ENCODE measurements at places on chromosomes 1 and 21.

DNA sequence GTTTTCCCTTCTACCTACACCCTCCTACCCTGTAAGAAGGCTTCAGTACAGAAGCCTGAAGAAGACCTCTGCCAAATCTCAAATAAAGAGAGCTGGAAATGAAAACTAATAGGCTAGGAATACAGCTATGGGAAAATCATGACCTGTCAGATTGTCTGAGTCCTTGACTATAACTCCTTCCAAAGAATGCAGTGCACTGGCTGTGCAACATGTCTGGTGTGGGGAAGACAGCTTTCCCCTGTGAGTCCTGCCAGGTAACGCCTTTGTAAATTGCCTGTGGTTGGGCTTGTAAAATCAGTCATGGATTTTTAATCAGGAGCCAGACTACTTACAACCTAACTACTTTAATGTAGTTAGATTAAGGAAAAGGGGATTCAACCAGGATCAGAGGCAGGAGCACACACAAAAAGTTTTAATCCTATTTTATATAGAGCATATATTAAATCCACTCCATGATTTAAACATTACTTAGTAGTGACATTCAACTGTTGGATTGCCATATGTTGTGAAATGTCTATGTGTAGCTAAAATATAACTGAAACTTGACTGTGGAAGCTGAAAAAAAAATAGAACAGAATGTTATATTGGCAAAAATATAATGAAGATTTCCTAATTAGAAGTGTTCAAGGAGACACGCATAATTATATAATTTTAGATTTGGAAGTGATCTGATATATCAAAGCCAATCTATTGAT, 1667.8 kb downstream of the KCNT2 start:
- DNase-seq, result no peak

- no peak for DNase-seq
Measured at GRCh38 chr1:36994868-36995267, 39.4 kb downstream of the GRIK3 start.

DNA sequence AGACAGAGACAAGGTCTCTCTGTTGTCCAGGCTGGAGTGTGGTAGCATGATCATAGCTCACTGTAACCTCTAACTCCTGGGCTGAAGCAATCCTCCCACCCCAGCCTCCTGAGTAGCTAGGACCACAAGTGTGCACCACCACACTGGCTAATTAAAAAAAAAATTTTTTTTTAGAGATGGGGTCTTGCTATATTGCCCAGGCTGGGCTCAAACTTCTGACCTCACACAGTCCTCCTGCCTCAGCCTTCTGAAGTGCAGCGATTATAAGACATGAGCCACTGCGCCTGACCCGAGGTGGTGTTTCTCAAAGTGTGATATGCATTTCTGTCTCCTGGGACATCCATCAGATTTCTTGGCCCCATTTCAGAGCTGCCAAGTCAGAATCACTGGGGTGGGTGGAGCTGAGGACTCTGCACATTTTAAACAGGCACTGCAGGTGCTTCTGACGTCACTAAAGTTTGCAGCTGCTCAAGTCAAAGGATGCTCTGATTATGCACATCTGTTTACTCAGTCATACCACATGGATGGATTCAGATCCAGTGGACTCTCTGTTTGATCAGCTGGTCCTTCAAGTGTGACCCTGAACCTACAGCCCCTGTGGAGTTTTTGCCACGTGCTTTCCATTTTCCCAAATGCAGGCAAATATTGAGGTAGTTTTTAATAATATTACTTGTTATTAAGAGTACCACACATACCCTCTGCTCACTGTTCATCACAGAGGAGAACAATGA, 21.4 kb downstream of the TGFB2 start:
- no peak for DNase-seq

GRCh38 chr1:8533124-8533523, 215.2 kb downstream of the SLC45A1 start:
- no peak for DNase-seq

GRCh38 chr1:223143537-223144248, 645 bp upstream of the TLR5 start:
- no peak for DNase-seq

DNA sequence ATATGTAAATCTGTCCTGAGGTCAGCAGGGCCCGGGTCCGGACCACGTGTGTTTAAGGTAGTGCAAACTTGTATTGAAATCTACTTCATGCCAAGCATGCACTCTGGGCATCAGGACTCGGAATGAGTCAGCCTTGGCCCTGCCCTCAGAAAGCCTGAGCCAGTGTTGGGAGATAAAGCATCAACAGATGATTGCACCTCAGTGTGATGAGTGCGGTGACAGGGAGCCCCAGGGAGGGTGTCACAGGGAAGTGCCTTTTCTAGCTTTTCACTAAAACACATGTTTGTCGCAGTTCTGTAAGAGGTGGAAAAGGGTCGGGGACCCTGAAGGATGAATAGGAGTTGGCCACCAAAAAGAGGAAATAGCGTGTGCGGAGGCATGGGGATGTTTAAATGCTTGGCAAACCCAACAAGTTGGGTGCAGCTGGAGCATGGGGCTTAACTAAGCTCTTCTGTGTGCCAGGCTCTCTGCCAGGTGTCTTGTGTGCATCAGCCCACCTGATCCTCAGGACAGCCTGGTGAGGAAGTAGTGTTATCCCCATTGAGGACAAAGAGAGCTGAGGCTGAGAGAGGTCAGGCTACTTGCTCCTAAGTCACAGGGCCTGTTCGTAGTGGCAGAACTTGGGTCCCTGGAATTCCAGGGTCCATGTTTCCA, 48.2 kb upstream of the EPB41 start:
- no peak for DNase-seq

GRCh38 chr1:86650065-86650464, 54.3 kb upstream of the SH3GLB1 start:
- no peak for DNase-seq

DNA sequence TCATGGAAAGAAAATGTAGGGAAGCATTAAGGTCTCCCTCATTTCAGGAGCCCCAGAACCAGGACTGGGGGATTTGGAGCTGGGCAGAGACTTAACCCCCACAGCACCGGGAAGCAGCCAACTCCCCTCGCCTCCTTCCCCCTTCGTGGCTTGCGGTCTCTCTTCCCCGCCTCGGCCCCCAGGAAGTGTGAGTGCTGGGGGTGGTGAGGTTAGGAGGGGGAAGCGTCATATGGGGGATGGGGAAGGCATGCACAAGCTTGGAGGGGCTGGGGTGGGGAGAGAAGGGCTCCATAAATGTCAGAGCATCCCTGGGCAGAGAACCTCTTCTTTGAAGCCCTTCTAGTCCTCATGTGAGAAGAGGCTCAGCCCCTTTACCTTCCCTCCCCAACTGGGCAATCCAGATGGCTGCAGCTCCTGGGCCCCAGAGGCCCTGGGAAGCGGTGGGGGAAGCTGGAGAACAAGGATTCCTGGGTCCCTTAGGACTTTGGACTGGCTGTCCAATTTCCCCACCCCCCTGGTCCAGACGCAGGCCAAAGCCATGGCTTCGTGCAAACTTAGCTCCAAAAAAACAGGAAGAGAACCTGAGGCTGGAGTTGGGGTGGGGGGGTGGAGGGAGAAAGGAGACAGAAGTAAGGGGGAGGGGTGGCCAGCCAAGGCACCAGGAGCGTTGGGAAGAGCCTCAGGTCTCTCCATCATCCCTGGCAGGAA, 7.8 kb downstream of the ZBTB7B start:
- DNase-seq, result no peak

GRCh38 chr1:86149591-86149990, 7.0 kb downstream of the COL24A1 start:
- DNase-seq, result no peak

DNA sequence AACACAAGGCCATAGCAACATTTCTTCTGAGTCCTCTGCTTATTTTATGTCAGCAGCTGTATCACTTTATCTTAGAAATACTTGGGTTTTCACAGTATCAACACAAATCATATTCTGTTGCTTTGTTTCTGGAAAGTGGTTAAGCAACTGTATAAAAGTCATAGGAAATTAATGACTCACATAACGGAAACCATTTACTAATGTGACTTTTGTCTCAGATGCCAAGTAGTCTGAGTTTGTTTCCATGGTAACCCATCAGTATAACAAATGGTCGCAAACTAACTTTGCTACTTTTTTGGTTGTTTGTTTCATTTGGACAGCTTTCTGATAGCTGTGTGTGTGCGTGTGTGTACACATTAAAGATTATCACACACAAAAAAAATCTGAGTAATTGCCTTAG, 31.1 kb downstream of the EEIG2 start:
- no peak for DNase-seq

GRCh38 chr1:229617351-229618100, 8.4 kb downstream of the TAF5L start:
- no peak for DNase-seq

- DNase-seq, result no peak
Measured at GRCh38 chr1:214028649-214029406, 41.1 kb downstream of the PROX1 start.

Measured in SW 1271 (cell line).